ENCODE measurements at places on chromosomes 5 and 9.

DNA sequence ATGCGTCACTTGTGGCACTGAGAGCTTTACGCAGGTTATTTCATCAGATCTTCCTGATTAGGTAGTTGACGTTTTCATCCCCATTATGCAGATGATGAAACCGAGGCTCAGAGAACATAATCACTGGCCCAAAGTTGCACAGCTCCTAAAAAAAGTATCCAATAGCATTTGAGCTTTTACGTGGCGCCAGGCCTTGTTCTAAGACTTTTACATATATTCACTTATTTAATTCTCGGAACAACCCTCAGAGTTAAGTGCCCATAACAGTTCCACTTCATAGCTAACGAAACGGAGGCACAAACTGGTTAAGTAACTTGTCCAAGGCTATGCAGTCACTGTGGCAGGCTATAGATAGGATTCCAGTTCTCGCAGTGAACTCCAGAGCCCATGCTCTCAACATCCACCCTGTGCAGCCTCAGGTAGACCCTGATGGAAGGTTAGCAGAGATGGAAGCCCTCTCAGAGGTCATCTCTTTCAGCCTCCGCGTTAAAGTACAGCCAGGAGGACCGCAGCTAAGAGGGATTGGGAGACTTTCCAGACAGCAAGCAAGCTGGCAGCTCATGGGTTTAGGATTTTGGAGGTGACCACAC is 39.3 kb downstream of the AMBP start:
- no peak for DNase-seq

DNA sequence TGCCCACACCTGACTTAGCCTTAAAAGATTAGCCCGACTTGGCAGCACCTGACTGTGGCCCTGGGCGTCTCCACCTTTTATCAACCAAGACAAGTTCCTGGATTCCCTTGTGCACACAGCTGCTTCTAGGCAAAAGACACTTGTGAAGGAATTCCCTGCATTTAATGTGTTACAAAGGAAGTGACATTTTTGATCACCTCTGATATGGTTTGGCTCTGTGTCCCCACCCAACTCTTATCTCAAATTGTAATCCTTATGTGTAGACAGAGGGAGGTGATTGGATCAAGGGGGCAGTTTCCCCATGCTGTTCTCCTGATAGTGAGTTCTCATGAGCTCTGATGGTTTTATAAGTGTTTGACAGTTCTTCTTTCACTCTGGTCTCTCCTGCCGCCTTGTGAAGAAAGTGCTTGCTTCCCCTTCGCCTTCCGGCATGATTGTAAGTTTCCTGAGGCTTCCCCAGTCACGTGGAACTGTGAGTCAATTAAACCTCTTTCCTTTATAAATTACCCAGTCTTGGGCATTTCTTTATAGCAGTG is 2.6 kb upstream of the CPEB4 start:
- DNase-seq: no peak

DNA sequence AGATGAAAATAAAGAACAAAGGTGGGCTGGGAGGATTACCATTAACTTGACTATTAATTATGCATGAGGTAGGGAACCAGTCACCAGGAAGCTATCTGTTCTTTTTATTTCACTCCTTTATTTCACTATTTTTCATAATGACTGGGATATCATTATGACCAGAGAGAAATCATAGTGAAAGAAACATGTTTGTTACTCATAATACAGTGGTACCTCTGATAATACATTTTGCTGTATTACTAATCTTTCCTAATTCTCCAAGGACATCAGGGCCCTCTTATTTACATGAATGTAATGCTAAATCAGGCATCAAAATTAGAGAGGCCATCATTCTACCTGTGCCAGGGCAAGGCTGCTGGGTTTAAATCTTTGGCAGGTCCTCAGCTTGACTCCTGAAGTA is 253.7 kb downstream of the NR3C1 start:
- no peak for DNase-seq

DNA sequence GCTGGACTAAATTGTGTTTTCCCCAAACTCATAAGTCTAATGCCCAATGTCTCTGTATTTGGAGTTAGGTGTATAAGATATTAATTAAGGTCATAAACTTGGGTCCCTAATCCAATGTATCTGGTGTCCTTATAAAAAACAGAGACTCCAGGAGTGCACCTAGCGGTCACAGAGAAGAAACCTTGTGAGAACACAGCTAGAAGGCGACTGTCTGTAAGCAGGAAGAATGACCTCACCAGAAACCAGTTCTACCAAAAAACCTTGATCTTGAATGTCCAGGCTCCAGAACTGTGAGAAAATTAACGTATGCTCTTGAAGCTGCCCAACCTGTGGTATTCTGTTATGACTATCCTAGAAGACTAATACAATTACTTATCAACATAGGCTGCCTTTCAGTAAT is 591.7 kb upstream of the PTPRD start:
- DNase-seq: no peak

- peak; percentile 78 for DNase-seq
Measured at GRCh38 chr9:10612641-10613398, at the start of gene PTPRD. Gene PTPRD (minus strand): TSS chr9:10613002.

DNA sequence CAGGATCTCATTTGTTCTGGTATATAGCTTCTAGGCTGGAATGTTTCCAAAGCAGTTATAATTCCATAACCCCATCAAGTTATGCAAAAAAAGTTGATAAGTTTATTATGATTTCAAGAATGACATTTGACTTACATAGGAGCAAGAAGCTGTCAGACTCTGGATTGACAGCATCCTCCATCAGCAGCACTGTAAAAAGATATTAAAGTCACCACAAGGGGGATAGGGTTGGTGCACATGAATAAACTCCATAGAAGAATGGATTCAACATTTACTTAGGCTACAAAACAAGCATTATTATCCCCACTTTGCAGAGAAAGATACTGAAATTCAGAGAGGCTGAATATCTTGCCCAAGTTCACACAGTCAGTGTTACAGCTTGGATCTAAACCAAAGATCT is 208.9 kb upstream of the SLC30A5 start:
- no peak for DNase-seq

DNA sequence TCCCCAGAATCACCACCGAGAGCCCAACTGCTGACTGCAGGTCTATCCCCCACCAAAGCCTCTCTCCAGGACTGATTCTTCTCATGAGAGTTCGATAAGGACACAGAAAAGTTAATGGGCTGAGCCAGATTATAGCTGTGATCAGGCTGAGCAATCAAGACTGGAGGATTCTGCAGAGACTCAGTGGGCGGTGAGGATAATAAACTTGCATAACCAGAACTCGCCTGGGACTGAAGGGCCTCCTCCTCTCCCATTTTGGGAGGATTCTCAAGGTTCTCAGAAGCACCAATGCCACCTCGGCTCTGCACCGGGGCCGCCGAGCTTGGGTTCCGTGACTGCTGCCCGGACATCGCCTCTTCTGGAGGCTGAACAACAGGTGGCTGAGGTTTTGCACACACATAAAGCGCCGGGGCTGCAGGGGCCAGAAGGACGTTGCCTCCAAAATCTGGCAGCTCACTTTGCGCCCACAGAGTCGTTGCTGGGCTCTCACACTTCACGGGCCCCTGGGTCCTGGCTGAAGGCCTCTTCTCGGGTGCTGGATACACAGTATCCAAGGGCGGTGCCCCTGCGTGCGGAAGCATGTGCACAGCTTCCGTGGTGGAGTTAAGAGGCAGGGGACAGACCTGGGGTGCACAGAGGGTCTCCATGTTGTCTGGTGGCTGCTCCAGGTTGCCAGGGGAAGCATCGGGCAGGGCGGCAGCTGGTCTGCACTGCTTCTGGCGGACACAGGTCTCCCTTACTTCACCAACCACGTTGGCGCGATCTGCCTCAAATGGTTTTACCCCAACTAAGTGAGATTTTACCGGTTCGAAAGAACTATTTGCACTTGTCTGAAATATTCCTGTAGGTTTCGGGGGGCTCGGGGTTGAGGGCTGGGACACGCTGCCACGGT is 7.6 kb downstream of the SEC16A start:
- DNase-seq: peak; percentile 67

- DNase-seq: no peak
Measured at GRCh38 chr5:143141652-143142051, 261.8 kb downstream of the NR3C1 start.

DNA sequence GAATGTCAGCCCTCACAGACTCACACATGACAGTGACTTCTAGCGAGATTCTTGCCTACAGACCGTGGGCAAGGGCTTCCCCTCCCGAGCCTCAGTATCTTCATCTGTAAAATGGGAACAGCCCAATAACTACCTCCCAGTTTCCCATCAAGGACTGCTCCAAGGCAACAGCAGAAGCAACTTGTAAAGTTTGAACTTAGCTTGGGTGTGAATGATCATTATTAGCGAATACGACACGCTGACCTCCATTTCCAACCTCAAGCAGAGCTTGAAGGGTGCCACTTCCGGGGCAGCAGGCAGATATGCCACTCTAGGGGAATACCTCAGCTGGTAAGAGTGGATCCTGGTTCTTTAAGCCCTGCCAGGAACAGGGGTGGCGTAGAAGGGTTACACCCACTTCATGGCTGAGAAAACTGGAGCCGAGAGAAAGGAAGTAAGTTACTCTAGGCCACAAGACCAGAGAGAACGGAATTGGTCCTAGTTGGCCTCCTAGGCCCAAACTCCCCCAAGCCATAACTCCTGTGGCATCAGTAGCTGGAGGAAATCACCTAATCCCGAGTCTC is 2.0 kb downstream of the RNF44 start:
- DNase-seq: no peak

DNA sequence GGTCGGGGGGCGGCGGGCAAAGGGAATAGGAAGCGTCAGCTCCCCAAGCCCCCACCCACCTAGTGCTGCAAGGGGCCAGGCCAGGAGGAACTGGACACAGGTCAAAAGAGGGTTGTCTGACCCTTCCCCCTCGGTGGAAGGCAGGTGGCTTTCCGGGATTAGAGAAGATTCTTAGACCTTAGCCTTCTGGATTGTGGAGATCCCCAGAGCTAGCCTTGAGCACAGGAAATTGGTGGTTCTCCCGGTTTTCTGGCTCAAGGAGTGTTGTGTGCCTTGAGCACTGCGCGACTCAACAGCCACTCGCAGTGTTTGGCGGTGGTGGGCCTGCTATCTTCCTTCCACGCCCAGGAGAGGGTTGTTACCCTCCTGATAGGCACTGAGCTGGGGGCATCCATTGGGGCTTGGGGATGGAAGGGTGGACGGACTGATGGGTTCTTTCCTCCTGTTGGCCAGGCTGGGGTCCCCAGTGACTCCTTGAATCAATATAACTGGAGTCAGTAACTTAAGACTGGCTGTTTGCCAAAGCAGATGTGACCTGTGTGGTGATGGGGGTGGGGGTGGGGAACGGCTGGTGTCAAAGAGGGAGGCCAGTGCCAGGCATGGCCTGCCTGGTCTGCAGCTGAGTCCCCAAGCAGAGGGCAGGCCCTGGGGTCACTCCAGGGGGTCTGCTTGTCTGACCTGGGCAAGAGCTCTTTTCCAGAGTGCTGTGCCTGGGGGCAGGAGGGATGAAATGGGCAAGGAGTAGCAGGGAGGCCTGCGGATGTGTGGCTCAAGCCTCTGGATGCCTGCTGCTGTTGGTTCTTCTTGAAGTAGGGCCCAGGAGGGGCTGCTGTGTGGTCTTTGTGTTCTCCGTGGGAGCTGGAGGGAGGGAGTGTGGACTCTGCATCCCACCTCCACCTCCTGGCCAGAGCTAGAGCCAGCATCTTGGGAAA is 2.1 kb downstream of the FGF18 start:
- DNase-seq: no peak

DNA sequence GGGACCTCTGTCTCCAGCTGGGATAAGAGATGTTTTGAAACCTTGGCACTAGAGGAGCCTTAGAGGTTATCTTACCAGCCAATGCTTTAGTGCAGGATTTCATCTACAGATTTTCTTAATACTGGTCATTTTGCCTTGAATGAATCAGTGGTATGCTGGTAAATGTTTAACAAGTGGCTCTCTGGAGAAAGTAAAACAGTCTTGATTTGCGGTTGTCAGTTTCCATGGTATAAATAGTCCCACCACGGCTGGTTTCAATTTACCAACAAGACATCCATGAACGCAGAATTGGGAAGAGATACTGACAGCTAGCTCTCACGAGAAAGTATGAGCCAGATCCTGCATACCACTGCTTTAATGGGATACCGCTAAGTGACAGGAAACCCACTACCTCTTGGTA is 56.7 kb upstream of the CXCL14 start:
- no peak for DNase-seq

- DNase-seq: peak; percentile 17
Measured at GRCh38 chr9:83281306-83282255, 218.6 kb upstream of the RASEF start.

GRCh38 chr5:179195561-179196404 is 135.6 kb downstream of the ZNF354C start:
- no peak for DNase-seq

DNA sequence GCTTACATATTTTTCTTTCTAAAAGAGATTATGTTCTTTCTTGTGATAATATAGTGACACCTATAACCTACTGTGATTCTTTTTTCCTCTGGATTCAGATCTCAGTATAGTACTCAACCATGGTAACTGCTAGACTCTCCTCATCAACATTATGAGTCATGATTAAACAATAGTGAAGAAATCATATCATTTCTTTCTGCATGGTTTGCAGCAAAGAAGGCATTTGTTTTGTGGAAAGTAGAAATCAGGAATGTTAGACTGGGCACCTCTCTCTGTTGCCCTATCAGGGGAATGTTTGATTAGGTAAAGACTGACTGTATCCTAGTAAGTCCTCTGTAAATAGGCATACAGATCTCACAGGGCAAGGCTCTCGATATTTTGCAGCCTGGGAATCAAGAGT is 25.6 kb upstream of the SMC2 start:
- DNase-seq: no peak

- no peak for DNase-seq
Measured at GRCh38 chr5:124337996-124338395, 408.4 kb downstream of the ZNF608 start.

- no peak for DNase-seq
Measured at GRCh38 chr9:6230037-6230780, 14.6 kb downstream of the IL33 start.

DNA sequence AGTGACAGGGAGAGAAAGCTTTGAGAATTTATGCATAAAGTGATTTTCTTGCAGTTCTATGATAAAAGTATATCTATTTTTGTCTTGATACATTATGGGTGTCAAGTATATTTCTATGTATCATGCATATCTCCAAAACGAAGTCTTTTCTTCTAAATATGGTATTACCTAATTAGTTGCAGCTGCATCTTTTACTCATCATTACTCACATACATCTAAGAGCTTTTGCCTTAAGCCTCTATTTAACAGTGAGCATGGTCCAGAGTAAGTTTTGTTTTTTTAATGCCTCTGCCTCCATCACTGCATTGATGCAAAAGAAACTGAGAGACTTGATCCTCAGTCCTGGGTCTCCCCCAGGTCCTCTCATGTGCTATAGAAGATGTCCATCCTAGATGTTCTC is 40.0 kb upstream of the SMC5 start:
- no peak for DNase-seq

GRCh38 chr5:1176473-1177391 is 24.7 kb upstream of the SLC6A19 start:
- DNase-seq: no peak

Measured in head of caudate nucleus (tissue), 42 donors.